ENCODE measurements at places on chromosomes 2 and 18.

- DNase-seq = no peak
These were observed 68.4 kb downstream of the KIAA2012 start for GRCh38 chr2:202141329-202141947.

GRCh38 chr2:207706936-207707860 is 4.2 kb upstream of the CCNYL1 start:
- DNase-seq = no peak

DNA sequence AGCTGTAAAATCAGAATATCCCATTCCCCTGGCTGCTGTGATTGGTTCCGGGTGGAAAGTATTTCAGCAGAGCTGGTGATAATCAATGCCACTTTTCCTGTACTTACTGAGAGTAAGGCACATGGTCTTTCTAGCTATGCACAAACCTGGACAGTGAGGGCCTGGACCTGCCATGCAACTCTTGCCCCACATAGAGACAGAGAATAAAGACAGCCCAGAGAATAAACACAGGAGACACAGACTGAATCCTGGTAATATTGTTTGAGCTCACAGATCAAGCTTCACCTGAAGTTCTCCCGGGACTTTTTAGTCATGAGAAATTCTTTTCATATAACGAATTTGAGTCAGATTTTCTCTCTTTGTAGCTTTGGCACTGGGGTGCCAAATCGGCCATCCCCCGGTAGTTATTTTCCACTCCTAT is 81.9 kb downstream of the ACAA2 start:
- DNase-seq = no peak

DNA sequence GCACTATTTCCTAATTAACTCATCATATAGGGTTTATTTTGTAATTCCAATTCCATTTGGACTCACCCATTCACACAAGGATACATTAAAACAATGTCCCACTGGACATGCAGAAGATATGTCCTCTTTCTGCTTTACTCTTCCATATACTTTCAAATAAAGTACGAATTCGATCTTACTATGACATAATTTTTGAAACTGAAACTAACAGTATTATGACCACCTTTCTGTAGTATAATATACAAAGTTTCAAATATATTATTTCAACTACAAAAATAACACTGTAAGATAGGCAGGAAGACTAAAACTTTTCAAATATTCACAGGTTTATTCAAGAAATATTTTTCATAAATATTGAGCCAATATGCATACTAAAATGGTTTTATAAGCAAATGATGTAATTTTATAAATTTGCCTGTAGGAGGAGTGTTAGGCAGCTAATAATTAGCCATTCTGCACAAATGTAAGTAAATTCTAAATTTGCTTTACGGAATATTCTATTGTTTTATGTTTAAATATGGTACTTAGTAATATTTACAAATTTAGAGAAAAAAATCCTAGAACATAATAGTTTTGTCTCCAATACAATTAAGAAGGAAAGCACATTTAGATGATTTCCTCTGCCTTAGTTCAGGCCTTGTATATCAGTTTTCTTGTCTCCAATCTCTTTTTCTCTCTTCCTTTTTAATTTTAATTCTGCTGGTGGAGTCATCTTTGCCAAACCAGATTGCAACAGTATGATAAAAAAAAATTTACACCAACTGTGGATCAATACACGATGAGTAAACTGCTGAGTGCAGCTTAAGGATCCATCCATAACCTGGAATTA is 85.9 kb downstream of the CERKL start:
- no peak for DNase-seq

DNA sequence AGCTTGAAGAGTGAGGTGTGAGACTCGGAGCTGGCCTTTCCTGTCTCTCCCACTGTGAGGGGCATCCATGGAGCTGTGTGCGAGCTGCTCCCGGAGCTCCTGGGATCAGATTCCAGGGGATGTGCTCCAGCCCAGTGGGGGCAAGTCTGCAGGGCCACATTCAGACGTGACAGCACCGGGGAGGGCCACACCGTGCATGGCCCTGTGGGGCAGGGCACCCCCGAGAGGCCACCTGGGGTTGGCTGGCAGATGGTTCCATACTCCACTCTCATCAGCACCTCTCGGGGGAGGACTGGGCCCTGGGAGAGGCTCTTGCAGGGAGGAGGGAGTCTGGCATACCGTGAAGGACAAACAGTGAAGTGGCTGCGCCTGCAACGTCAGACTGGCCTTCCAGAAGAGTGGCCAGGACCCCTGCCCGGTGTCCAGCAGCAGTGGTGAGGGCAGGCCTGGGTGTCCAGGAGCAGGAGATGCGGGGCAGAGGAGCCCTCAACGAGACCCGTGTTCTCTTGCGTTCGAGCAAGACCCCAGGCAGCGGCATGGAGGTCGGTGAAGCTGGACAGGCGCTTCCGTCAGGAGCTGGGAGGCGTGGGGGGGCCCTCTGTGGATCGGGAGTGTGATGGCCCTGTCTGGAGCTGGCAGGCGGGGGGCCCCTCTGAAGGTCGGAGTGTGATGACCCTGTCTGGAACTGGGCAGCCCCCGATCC is 84.3 kb downstream of the ASB1 start:
- no peak for DNase-seq

GRCh38 chr2:240820607-240821428 is 799 bp upstream of the KIF1A start:
- no peak for DNase-seq

DNA sequence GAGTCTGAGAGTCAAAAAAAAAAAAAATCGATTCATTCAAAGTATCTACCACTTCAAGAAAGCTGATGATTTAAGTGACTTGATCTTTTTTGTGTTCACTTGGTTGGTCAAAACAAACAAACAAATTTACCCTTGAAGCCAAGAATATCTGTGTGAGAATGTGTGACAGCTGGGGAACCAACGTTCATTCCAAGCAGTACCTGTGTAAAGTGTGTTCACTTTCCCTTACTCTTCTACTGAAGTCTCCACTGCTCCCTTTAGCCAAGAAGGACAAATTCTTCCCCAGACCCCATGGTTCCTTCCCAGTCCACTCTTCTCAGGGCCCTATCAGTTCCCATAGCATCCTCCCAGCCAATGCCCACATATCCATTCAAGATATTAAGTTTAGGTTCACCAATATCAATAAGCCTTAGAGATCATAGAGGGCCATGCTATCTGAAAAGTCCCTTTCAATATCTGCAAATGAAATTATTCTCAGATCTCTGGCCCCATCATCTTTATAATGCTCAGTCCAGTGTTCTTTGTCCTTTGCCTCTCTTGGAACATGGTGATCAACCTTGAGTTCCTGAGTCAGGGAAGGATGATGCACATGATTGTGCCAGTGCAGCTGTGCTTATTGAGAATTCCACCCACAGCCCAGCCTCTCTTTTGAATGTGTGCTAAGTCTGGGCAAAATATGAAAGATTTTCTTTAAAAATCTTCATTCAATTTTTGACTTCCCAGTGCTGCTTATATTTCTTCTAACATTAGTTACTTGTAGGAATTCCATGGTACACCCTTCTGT is 82.8 kb upstream of the DTNA start:
- no peak for DNase-seq

DNA sequence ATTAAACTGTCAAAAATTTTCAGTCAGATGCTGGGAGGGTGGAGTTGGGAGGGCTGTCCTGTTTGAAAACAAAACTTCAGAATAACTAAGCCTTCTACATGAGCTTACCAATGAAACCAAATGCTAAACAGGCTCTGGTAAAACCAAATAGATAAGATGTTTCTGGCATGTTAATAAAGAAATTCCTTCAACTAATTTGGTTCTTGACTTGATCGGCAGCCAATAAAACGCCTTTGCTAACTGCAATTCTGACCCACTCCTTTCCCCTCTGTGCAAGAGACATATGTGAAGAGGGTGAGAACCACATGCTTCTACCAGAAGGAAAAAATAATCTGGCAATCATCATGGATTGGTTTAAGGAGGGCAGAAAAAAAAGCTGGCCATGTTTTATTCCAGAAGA is 20.9 kb downstream of the MAP4K3 start:
- DNase-seq = no peak

- no peak for DNase-seq
These were observed 84.0 kb downstream of the DDX1 start for GRCh38 chr2:15675456-15676195.

- DNase-seq = no peak
These were observed 1.5 kb upstream of the AAK1 start for GRCh38 chr2:69645031-69645431.

DNA sequence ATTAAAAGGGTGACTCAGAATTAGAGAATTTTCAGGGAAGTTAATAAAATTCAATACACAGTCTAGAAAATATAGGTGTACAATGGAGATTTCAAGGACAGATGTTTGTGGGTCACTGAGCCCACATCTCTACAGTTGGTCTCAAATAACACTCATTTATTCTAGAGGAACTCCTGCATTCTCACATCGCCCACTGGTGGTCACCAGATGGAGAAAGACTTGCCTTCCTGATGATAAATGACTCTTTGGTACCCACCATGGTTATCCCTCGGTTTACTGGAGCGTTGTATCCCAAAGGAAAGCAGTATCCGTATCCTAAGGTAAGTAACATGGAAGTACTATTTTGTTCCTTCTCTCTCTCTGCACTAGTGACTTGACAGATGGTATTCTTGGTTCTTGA is 1297.1 kb downstream of the DPP10 start:
- DNase-seq = no peak

GRCh38 chr2:210722092-210722491 is 165.7 kb downstream of the CPS1 start:
- DNase-seq = no peak

GRCh38 chr18:35711227-35711626 is 129.7 kb downstream of the GALNT1 start:
- DNase-seq = no peak

DNA sequence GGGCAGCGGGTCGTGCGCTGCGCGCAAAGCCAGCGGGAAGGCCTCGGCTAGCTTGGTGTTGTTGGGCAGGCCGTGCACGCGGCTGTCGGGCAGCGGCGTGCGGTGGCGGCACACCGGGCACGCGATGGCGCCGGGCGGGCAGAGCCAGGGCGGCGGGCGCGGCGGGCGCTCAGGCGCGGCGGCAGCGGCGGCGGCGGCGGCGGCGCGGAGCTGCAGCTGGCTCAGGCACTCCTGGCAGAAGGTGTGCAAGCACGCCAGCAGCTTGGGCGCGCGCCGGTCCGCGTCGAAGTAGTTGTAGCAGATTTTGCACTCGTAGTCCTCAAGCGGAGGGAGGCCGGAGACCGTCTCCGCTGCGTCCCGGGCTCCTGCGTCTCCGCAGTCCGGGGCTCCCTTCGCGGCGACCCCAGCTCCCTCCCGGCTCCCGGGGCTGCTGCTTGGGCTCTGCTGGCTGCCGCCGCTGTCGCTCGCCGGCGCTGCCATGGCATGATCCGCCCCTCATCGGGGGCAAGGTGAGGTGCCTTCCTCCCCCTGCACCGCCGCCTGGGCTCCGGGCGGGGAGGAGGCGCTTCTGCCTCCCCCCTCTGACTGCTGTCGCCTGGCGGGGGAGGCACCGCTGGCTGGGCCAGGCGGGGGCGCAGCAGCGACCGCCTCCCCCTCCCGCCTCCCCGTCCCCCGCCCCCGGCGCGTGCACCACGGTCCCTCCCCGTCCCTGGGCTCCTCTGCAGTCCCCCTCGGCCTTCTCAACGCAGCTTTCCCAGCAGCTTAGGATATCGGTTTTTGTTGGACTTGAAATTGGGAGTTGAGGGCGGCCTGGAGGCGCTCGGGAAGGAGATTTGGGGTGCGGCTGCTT is 21.0 kb upstream of the PAX3 start:
- DNase-seq = no peak

DNA sequence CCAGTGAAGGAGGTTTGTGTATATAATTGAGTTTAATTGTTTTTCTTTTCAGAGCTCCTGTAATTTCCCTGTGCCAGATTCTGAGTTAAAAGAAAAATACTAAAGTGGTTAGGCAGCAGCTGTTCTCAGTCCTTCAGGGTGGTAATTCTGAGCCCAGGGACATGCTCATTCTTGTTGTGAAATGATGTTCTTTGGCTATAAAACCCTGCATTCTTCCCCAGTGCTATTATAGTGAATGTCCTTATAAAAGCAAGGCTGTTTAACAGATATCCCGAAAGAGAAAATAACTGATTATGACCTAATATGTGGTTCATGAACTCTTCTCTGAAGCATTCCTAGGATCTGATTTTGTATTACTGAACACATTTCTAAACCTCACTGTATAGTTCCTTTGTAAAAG is 34.0 kb downstream of the ADAM23 start:
- no peak for DNase-seq

DNA sequence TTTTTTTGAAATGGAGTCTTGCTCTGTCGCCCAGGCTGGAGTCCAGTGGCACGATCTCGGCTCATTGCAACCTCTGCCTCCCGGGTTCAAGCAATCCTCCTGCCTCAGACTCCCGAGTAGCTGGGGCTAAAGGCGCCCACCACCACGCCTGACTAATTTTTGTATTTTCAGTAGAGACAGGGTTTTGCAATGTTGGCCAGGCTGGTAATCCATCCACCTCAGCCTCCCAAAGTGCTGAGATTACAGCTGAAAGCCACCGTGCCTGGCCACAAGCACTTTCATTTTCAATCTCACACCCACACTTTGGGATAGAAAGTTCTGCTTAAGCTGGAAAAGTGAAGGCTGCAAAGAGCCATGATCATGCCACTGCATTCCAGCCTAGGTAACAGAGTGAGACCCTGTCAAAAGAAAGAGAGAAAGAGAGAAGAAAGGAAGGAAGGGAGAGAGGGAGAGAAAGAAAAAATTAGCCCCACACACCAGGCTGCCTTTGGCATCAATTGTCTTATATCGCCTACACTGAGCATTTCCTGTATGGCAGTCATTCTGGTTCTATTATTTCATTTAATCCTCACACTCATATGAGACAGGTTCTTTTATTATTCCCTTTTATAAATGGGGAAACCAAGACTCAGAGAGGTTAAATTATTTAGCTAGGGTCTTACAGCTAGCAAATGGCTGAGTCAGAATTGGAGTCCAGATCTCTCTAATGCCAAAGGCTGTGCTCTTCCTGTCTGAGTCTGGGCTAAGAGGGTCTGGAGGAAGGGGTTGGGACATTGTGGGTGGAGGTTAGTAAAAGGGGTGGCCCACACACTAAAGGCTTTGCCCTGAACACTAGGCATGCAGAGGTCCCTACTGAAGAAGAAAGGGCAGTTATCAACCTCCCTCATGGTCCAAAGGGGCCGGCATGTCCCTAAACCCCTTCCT is 37.9 kb upstream of the PKDCC start:
- DNase-seq = peak; percentile 6

DNA sequence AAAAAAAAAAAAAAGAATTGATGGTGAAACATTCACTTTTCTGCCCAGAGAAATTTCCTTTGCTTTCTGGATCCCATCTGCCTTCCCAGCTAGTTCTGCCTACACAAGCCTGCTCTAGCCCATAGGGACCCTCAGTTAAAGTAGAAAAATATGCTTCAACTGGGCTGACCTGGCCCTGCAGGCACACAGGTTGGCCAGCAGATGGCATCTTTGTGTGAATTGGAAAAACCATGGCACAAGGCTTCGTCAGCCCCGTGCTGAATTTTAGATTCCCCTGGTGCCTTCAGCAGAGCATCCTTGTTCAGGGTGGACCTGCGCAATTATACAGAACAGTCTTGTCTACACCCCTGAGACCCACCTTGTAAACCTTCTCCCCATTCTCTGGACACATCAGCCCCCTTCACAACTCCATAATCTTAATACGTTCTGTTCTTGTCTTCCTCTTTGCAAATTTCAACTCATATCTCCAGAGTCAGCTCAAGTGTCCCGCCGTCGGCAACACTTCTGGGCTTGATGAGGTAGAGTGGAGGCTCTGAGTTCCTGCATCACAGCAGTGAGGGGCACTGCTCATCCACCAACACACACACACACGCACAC is 114.5 kb downstream of the INSIG2 start:
- DNase-seq = peak; percentile 50
